ENCODE measurements at places on chromosomes 6 and 20.

GRCh38 chr20:37205794-37206193 lies 26.4 kb upstream of the MROH8 start:
- no peak for DNase-seq

- no peak for DNase-seq
These were observed 1.0 kb upstream of the RIPOR2 start for GRCh38 chr6:24936641-24937317.

DNA sequence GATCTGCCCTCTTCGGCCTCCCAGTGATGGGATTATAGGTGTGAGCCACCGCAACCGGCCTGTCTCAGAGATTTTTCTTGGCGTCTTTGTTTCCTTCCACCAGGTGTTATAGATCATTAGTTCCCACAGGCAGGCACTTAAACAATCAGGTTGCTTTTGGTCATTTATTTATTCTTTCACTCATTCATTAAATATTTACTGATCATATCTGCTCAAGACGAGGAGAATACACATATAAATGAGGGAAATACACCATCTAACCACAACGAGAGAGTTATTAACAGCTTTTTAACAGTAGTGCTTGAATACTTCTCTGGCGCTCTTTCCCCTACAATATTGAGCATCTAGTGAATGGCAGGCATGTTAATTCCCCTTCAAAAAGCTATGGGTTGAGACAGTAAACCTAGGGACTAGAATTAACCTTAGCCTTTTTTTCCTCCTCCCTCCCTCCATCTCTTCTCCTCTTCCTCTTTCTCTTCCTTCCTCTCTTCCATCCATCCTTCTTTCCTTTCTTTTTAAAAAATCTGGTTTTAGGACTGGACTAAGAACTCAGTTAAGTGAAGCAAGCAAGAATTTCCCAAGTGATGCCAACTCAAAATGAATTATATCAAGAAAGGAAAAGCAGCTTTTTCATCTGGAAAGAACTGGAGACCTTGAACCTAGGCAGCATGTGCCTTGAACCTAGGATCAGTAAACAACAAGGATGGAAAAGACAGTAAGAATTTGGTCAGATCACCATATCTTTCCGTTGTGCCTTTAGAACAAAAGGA lies 41.1 kb upstream of the RFPL4B start:
- no peak for DNase-seq

GRCh38 chr20:9742821-9743220 lies 96.1 kb downstream of the PAK5 start:
- no peak for DNase-seq

GRCh38 chr6:42790549-42791181 lies 8.8 kb downstream of the BICRAL start:
- DNase-seq = no peak

DNA sequence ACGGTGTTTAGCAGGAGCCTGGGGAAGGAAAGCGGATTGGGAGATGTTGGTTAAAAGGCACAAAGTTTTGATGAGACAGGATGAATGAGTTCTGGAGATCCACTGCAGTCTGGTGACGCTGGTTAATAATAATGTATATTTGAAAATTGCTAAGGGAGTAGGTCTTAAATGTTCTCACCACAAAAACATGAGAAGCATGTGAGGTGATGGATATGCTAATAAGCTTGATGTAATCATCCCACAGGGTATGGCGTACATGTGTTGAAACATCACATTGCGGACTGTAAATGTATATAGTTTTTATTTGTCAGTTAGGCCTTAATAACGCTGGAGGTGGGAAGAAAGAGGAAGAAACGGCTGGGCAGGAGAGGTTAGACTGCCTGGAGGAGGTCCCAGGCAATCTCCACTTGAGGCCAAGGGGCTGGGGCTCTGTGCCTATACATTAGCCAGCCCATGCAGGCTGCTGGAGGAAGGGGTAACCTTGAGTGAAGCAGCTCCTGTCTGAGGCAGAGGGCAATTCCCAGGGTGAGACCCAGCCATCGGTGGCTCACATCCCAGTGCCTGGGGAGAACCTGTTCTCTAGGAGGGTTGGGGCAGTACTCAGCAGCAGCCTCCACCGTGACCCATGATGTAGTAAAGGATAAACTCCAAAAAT lies 188.2 kb upstream of the QKI start:
- DNase-seq = no peak

DNA sequence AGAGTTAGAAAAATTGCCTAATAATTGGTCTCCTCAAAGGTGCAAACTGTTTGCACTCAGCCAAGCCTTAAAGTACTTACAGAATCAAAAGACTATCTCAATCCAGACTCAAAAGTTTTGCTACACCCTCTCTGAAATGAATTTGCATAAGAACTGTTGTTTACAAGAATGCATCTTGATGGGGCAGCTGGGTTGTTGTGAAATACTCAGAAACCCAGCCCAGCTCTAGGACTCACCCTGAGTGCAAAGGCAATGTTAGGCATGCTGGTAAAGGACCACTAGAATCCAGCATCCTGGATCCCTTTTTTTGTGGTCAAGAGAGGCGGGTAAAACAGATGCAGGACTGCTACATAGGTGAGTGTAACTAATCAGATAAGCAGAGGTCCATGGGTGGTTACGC lies 700.2 kb downstream of the EYS start:
- no peak for DNase-seq

DNA sequence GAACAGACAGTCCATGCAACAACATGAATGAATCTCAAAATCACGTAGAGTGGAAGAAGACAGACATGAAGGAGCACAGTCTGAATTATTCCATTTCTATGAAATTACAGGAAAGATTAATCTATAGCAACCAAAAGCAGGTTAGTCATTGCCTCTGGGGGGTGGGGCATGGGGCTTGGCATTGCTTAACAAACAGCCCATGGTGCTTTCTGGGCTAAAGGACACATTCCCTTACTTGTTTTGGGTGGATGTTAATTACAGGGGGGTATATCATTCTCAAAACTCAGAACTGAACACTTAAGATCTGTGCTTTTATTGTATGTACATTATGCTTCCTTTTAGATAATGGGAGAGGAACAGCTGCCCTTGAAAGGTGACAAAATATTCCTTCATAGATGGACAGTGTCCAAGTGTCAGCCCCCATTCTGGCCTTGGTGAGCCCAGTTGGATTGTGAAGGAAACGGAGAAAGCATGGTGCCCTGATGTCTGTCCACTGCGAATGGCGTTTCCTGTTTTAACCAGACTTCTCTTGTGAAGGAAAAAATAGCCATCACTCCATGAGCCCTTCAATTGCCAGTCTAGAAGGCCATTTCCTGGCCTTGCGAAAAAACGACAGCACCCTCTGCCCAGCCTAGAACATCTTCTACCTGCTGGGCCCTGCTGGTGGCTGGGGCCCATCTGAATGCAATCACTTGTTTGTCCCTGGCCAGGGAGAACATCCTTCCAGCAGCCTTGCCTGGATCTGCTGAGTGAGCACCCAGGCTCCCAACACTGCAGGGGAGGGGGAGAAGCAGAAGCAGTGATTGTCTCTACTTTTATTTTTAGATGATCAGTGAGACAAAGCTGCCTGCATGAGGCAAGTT lies 179.7 kb downstream of the BCAS1 start:
- DNase-seq = no peak

GRCh38 chr20:10487142-10488136 lies 52.3 kb downstream of the SLX4IP start:
- DNase-seq = no peak

DNA sequence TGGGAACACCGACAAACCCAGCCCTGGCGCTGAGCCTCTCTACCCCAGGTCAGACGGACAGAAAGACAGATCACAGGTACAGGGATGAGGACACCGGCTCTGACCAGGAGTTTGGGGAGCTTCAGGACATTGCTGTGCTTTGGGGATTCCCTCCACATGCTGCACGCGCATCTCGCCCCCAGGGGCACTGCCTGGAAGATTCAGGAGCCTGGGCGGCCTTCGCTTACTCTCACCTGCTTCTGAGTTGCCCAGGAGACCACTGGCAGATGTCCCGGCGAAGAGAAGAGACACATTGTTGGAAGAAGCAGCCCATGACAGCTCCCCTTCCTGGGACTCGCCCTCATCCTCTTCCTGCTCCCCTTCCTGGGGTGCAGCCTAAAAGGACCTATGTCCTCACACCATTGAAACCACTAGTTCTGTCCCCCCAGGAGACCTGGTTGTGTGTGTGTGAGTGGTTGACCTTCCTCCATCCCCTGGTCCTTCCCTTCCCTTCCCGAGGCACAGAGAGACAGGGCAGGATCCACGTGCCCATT lies 15.3 kb downstream of the VEGFA start:
- DNase-seq = no peak

DNA sequence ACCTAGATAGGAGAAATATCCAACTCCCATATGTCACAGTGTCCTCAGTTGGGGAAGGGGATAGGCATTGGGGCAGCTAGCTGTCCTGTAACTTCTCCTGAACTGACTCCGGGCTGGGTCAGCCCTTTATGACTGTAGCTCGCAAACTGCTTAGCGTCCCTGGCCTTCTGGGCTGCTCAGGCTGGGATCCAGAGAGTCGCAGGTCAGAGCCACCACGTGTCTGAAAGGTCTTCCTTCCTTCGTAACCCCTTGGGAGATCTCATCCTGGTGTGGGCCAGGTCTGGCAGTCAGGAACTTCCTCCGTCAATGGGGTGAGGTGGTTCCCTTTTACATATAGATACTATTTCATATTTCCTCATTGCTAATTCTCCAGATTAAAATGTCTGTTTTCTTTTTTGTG lies 28.8 kb upstream of the HINT3 start:
- no peak for DNase-seq

GRCh38 chr6:167952512-167952859 lies 45.0 kb upstream of the KIF25 start:
- DNase-seq = no peak

GRCh38 chr20:56964901-56965300 lies 301.5 kb downstream of the BMP7 start:
- no peak for DNase-seq

DNA sequence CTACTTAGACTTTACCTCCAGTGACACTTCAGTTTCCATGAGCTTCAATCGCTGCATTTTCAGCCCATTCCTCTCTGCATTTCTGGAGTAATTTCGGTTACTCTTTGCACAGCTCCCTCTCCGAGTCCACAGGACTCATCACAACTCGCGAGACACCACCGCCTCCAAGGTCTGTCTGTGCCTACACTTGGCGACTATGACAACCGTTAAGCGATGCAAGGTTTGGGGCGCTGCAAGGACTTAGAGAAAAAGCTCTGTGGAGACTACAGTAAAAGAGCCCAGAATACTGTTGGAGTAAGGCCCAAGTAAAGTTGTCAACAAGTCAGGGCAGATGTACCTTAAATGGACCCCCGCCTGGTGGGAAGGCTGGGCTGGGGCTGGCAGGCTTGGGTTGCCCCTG lies 95.7 kb upstream of the RPS6KA2 start:
- DNase-seq = no peak

DNA sequence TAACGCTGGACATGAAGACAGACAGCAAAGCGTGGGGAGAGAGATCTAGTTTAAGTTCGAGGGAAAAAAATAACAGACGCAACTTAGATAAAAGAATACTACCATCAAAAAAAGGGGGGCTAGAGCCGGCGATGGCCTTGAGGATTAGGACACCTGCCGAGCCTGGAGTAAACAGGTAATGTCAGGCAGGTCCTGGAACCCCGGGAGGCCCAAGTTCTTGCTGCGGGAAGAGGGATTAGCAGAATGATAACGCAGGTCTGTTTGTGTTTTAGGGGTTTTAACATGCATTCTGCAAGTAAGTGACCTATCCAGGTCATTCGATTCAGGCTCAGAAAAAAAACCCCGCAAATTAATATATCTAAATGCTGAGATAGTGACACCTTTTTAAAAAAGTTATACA lies 754 bp upstream of the TMEM170B start:
- no peak for DNase-seq

GRCh38 chr6:139659196-139659595 lies 284.7 kb upstream of the CITED2 start:
- no peak for DNase-seq

- no peak for DNase-seq
These were observed 4.1 kb upstream of the ADISSP start for GRCh38 chr20:3771552-3772058.

GRCh38 chr20:19961293-19961692 lies 55.9 kb upstream of the NAA20 start:
- no peak for DNase-seq

GRCh38 chr20:62606016-62606415 lies 36.3 kb upstream of the SLCO4A1 start:
- no peak for DNase-seq

DNA sequence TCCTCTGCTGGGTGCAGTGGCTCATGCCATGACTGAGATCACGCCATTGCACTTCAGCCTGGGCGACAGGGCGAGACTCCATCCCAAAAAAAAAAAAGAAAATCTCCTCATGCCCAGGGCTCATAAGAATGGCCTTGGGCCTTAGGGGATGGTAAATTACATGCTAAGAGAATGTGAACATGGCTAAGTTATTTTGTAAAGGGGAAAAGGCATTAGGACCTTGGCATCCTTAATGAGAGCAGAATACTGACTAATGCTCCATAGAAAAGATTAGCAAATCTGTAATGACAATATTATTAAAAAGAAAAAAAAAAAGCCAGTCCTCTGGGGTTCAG lies 12.6 kb upstream of the SHLD1 start:
- DNase-seq = no peak

GRCh38 chr6:121247386-121247785 lies 86.9 kb downstream of the TBC1D32 start:
- DNase-seq = peak; percentile 19

- peak; percentile 78 for DNase-seq
These were observed 124.9 kb downstream of the TIAM2 start for GRCh38 chr6:155120034-155120433.

- no peak for DNase-seq
These were observed 6.7 kb upstream of the SYNJ2 start for GRCh38 chr6:157974967-157975366.

GRCh38 chr6:55678330-55679224 lies 99.6 kb upstream of the HMGCLL1 start:
- DNase-seq = peak; percentile 39

- DNase-seq = no peak
These were observed 129.8 kb downstream of the TPBG start for GRCh38 chr6:82493467-82493866.

GRCh38 chr6:9647599-9647998 lies 767.3 kb downstream of the TFAP2A start:
- DNase-seq = no peak

- DNase-seq = no peak
These were observed 5.4 kb upstream of the GINM1 start for GRCh38 chr6:149560736-149561135.

- DNase-seq = no peak
These were observed 54.1 kb downstream of the BPIFB1 start for GRCh38 chr20:33337119-33337518.

DNA sequence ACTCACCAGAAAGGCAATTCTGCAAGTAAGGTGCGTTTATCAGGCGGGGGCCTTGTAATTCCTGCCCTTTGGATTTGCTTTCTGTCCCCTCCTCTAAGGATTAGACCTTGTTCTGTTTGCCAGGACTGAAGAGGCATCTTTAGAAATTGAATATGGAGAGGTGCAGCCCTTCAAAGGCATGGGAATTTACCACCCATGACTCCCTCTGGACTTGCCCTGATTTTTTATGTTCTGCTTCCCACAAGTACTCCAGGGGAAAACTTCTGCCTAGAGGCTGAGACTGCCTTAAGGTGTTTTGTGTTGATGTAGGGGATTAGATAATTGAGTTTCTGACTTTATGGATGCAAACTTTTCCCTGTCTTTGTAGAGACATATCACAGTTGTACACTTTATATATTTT lies 30.2 kb downstream of the SYTL3 start:
- no peak for DNase-seq
